ENCODE measurements at places on chromosomes 11 and 22. TPM values are rescaled to one million over a fixed set of nuclear protein-coding genes. Genes with fewer than 3 reads are reported as not detected.

CARNS1 gene
- total RNA-seq: 1.1 TPM

BDNF gene
- 0.87 TPM for total RNA-seq

TEF gene
- 3.9 TPM for total RNA-seq

CCDC188 gene
- total RNA-seq: not detected

CHRNA10 gene
- total RNA-seq: 0.71 TPM

WNT7B gene
- 1.4 TPM for total RNA-seq

CREB3L1 gene
- 1.7 TPM for total RNA-seq

IGLL5 gene
- total RNA-seq: not detected

DNA sequence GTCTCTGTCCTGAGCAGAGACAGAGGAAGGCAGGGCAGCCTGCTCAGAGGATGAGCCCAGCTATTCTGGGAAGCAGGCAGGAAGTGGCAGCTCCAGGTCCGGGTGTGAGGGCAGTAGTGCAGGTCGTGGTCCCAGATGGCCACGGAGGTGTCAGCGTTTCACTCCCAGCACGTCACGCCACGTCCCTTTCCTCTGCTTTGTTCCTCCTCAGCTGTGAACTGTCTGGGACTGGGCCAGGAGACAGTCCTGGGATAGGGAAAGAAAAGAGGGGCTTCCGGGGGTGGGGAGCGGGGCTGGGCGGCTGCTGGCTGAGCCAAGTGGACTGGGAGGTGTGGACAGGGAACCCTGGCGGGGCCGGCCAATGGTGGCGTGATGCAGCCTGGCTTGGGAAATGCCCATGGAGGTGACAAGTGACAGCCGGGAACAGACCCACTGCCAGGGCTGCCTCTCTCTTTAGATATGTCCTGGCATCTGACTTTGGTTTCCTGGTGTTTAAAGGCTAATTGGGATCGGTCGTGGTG is 64.7 kb downstream of the KCNQ1 start:
- no peak for ATAC-seq

GRCh38 chr11:96188243-96189006 is 154.6 kb downstream of the MAML2 start:
- ATAC-seq: peak; percentile 14

GRCh38 chr11:90774727-90775566 is 552.1 kb upstream of the CHORDC1 start:
- peak; percentile 34 for ATAC-seq

GRCh38 chr22:44870021-44870420 is 117.6 kb downstream of the ARHGAP8 start:
- ATAC-seq: no peak

GRCh38 chr11:57529012-57529411 is 1.5 kb downstream of the TIMM10 start:
- no peak for ATAC-seq

GRCh38 chr11:133947321-133947756 is 9.4 kb downstream of the IGSF9B start:
- peak; percentile 38 for ATAC-seq

DNA sequence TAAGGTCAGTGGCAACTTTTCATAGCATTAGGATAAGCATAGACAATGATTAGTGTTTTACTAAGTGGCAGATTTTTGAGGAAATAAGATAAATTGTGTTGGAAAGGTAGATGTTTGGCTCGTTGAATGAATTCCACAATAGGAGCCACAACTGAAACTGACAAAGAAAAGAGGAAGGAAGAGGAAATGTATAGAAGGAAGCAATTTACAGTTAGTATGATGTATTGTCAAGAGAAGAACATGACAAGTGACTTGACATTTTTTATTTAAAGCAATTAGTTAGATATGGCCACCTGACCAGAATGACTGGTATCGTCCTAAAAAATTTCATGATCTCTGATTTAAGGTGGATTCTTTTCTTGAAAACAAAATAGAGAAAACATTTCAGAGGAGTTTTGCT is 3.1 kb upstream of the RAG2 start:
- no peak for ATAC-seq

DNA sequence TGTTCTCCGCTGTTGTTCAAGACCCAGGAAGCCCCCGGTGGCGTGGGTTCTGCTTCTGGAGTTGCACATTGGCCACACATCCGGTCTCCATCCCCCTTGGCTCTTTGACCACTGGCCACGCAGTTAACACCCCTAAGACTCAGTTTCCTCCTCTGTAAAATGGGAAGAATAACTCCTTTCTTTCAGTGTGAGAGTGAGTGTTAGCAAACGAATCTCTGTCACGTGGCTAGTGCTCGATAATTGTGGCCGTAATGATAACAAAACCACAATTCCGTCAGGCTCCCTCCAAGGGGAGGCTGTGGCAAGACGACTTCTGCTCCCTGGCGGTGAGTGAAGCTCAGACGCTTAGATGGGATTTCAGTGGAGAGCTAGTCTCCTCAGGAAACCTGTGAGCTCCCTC is 315.2 kb upstream of the B3GAT1 start:
- no peak for ATAC-seq

- peak; percentile 54 for ATAC-seq
Observed at GRCh38 chr11:130449996-130450769, 1.7 kb downstream of the ADAMTS15 start.

GRCh38 chr11:12007230-12007593 is 1.2 kb downstream of the DKK3 start:
- ATAC-seq: no peak

- ATAC-seq: peak; percentile 26
Observed at GRCh38 chr11:45577752-45578151, 87.7 kb downstream of the CHST1 start.

GRCh38 chr22:48892578-48893287 is 934.9 kb downstream of the BRD1 start:
- ATAC-seq: no peak

DNA sequence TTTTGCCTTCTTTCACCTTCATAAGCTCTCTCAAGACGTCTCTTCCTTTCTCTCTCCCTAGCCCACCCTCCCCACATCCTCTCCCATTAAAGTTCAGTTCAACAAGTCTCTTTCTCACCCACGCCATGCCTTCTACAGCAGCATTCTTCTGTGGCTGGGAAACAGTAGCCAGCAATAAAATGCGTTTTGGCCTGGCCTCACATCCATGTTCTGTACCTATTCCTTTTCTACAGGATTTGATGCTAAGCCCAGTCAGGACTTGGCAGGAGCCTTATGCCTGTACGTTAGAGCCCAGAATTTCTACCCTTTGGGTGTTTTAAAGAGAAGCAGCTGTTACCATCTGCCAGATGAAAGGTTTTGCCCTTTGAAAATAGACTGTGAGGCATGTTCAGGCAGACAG is 7.1 kb upstream of the CD44 start:
- ATAC-seq: no peak

DNA sequence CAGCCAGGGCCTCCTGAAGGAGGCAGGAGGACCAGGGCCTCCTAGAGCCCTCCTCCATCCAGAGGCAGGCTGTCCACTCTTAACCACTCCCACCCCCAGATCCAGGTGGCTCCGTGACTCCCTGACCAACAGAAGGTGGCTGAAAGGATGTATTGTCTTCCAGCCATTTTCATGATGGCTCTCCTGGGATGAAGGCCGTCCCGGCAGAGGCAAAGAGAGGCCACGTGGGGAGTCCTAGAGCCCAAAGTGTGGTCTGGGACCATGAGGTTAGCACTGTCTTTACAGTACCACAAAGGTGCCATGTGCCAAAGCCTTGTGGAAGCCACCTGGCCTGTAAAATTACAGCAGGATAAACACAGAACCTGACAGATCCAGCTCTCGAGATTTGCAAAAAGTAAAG is 42.3 kb downstream of the DUSP8 start:
- no peak for ATAC-seq

GRCh38 chr11:40975076-40975475 is 484.4 kb downstream of the LRRC4C start:
- no peak for ATAC-seq

GRCh38 chr11:77300695-77301094 is 791 bp downstream of the GDPD4 start:
- ATAC-seq: no peak

- no peak for ATAC-seq
Observed at GRCh38 chr11:16958833-16959232, 55.4 kb downstream of the PLEKHA7 start.

- ATAC-seq: no peak
Observed at GRCh38 chr11:60016881-60017280, at the start of gene OOSP4B. TSS of gene OOSP4B (plus strand) at chr11:60017181.

GRCh38 chr11:126607776-126608541 is 252.5 kb downstream of the ST3GAL4 start:
- ATAC-seq: peak; percentile 41

GRCh38 chr22:17882727-17883126 is 108.5 kb upstream of the BID start:
- no peak for ATAC-seq

DNA sequence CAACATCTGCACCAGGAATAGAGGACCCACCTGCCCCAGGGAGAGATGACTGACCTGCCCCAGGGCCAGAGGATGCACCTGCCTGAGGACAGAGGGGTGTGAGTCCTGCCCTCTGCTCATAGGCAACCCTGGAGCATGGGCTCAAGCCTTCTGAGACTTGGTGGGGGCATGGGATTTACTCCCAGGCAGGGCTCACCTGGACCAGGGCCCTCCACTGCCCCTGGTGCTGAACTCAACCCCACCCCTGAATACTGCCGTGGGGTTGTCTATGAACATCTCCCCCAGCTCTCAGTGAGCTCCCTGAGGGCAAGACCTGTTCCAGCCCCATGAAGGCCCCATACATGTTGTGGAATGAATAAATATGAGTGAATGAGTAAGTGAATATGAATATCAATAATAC is 33.8 kb upstream of the MUC5AC start:
- ATAC-seq: no peak

DNA sequence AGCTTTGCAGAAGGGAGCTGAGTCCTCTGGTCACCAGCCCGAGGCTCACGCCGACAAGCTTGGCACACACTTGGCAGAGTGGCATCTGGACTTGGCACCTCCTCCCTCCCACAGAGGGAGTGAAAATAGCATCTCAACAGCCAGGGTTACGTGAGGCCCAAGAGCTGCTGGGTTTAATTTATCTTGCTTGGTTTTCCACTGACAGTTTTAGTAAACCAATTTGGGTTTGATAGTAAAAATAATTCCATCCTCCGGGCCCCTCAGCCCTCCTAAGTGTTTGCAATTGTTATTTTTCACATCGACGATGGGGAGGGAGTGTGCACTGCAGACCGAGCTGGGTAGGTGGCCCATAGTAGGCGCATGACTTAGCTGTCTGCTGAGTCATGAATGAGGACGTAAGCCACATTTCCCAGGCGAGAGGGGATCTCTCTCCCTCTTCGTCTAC is 107.6 kb upstream of the ASPHD2 start:
- peak; percentile 54 for ATAC-seq

GRCh38 chr11:88345949-88346348 is 8.4 kb upstream of the CTSC start:
- no peak for ATAC-seq

DNA sequence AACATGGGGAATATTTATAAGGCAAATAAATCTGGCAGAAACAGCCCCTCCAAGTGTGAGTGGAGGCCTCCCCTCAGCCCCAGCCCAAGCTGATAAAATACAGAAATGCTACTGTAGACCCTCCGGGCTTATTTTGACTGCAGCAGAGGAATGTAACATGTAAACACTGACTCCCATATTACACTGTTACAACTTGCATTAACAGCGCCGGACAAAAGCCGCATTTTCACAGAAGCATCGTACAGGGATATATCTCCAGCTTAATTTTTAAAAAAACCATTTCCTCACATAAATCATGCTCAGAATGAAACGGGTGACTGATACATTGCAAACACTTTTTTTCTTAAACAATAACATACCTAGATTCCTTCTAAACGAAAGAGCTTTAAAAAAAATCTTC is 36.6 kb upstream of the COMT start:
- no peak for ATAC-seq

DNA sequence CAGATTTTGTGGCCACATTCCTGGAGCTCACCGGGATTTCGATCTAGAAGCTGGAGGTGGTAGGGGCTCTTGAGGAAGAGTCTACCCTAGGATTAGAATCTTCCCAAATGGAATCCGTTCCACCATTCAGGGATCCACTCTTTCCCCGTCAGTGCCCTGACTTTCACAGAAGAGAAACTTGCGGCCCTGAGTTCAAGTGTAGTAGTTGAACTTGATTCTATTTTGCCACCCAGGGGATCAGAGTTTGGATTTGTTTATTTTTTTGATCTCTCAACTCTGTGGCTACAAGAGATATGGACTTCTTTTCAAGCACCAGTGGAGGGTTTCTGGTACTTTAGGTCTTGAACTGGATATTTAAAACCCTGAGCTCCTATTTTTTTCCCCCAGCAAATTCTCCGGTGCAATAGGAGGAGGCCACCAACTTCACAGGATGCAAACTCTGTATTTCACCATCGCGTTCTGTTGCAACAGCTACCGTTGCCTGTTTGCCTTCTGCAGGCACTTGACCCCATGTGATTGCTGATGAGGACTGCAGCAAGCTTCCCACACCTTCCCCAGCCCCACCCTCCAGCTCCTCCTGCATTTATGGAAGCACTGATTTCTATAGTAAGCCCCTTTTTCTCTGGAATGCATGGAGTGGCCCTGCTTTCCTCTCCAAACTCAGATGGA is 14.8 kb upstream of the MRGPRF start:
- peak; percentile 64 for ATAC-seq
